Renal pelvis (tissue), 12 donors: ENCODE measurements at places on chromosomes 16 and 17.

GRCh38 chr16:15038689-15039088, 17.2 kb downstream of the NTAN1 start:
- DNase-seq, result no peak

DNA sequence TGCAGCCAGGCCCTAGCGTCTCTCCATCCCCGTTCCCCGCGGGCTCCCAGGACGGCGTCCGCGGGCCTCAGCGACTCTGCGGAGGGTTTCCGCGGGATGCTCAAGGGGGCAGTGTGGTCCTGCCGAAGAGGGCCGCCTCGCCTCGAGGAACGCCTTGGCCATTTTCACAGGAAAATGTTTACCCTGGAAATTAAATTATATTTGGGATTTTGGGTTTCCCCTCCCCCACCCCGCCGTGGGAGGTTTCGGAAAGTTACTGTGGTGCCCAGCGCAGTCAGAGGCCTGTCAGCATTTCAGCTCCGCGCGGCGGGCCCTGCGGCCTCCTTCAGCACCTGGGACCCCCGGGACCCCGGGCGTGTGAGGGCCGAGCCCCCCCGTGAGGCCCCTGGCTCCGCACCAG, 94.5 kb downstream of the PCTP start:
- peak; percentile 45 for DNase-seq

DNA sequence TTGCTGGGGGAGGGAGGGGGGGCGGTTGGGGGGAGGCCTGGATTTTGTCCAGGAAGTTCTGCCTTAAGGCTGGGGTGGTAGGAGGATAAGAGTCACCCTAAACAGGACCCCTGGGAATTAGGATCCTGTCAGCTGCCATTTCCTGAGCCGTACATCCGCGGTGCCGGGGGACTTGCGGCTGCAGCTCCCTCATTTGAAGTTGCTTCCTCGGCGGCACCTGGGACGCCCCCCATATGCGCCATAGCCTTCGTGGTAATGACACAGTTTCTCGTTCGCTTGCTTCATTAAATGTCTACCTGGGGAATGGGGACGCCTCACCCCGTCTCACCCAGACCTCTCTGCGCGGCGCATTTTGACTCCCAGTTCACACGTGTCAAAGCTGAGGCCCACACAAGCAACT, 55.1 kb upstream of the PABPN1L start:
- no peak for DNase-seq

GRCh38 chr17:6502871-6503509, 53.4 kb downstream of the PITPNM3 start:
- DNase-seq, result no peak
